KBM-7 (cell line): ENCODE measurements at places on chromosomes 12 and 14.

- no peak for DNase-seq
These were observed 19.5 kb upstream of the CDK17 start for GRCh38 chr12:96419576-96420276.

GRCh38 chr12:650983-651382 lies 12.3 kb downstream of the NINJ2 start:
- no peak for DNase-seq

GRCh38 chr12:52585066-52585465 lies 11.4 kb upstream of the KRT74 start:
- peak; percentile 56 for DNase-seq

GRCh38 chr14:24092110-24092504 lies 2.0 kb upstream of the PCK2 start:
- DNase-seq = no peak

DNA sequence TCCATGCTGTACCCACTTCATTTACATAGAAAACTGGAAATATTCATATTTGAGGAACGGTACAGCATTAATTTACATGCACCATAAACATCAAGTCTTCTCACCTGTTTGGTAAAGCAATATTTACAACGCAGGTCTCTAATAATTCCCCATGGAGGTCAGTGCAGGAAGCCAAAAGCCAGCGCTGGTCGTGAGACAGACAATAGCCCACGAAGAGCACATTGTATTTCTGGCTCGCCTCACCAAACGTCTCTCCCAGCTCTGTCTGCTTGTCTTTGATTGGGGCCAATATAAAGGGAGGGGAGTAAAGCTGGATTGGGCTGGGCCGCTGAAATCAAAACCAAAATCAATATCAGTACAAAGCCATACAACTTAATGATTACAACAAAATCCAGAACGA lies 302.1 kb downstream of the MED13L start:
- no peak for DNase-seq

DNA sequence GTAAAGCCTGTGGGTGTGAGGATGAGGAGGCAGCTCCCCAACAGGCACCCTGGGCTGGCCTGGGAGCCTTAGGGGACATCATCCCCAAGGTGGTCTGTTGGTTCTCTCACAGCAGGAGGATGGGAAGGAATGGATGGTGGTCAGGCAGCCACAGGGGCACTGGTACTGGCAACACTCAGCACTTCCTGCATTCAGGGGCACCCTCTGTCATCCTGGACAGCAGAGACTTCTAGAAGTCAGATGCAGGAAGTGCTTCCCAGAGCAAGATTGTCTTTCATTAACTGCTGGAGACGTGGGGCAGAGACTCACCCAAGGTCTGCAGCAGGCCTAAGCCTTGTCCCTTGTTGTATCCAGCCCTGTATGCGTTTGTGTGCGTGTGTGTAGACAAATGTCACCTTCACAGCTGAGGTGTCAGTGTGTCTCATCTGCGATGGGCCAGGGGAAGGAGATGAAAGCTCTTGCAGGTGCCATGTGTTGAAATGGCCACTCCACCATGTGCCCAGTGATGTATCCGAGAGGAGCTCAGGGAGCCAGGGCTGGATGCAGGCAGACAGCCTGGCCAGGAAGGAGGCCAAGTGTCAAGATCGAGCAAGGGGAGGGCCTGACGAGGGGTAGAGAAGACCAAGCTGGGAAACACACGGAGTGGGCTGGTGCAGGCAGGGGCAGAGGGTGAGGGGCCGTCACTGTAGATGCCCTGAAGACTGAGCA lies 85.1 kb downstream of the PITPNM2 start:
- no peak for DNase-seq

- no peak for DNase-seq
These were observed 30.3 kb downstream of the YEATS4 start for GRCh38 chr12:69389831-69390230.

DNA sequence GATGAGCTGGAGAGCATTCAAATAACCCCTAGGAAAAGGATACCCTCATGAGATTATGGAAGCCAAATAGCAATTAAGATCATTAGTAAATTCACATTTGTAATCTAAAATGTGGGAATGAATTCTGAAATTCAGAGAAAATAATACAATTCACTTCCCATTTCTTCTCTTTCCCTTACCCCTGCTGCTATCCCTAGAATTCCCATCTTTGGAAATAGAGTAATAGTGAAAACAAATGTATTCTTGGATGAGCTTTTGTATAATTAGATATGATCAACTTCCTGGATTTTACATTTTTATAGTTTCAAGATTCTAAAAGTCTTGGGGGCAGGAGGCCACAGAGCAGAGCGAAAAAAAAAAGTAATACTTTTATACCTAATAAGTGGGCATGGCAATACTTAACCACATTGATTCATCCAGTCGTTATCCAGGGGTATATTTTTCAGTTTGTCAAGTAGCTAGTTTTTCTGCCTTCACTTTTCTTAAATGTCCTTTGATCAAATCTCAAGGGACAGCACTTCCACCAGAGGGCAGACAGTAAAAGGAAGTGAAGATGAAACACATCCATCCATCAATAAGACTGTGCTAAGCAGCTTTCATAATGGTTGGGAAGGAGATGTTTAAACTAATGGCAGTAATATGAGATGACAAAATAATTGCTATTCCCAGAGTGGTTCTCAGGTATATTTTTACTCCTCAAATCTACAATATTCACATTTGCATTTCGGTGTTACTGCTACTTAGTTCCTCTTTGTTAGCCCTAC lies 401.3 kb downstream of the DIO2 start:
- peak; percentile 12 for DNase-seq

DNA sequence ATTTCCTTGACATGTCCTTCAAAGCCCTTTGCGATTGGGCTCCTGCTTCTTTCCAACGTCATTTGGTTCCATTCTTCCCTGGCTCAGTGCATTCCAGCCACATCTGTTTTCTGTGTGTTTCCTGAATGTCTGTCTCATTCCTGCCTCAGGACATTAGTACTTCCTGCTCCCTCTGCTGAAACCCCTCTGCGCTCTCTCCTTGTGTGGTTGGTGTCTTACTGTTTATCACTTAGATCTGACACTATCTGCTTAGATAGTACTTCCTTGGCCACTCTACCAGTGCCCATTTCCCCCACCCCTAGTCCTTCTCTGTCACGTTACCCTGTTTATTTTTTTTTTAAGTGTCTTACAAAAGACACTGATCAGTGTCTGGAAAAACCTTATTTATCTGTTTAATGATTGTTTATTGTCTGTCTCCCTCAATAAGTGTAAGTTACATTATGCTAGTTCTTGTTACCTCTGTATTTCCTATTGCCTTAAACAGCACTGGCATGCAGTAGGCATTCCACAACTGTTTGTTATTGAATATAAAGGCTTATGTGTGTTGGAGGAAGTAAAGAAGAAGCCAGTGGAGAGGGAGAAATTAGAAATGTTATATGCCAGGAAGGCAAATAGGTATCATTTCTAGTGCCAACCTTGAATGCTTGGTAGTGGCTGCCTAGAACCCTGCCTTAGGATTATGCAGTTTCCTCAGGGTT lies 21.5 kb downstream of the DYRK2 start:
- peak; percentile 42 for DNase-seq

- DNase-seq = no peak
These were observed 3.3 kb upstream of the NUDT14 start for GRCh38 chr14:105184461-105184860.

GRCh38 chr12:19214020-19214419 lies 84.5 kb downstream of the PLEKHA5 start:
- no peak for DNase-seq

- no peak for DNase-seq
These were observed 41.9 kb downstream of the HRK start for GRCh38 chr12:116839287-116839830.

DNA sequence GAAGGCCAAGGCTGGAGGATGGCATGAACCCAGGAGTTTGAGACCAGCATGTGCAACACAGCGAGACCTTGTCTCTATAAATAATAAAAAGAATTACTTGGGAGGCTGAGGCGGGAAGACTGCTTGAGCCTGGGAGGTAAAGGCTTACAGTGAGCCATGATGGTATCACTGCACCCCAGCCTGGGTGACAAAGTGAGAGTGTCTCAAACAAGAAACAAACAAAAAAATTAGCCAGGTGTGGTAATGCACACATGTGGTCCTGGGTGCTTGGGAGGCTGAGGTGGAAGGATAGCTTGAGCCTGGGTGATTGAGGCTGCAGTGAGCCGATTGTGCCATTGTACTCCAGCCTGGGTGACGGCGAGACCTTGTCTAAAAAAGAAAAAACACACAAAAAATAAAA lies 1.7 kb upstream of the GPRC5A start:
- no peak for DNase-seq

- no peak for DNase-seq
These were observed 222.0 kb upstream of the CPNE8 start for GRCh38 chr12:39127401-39127800.

- DNase-seq = no peak
These were observed 1.1 kb upstream of the MYH7 start for GRCh38 chr14:23436327-23437132.

DNA sequence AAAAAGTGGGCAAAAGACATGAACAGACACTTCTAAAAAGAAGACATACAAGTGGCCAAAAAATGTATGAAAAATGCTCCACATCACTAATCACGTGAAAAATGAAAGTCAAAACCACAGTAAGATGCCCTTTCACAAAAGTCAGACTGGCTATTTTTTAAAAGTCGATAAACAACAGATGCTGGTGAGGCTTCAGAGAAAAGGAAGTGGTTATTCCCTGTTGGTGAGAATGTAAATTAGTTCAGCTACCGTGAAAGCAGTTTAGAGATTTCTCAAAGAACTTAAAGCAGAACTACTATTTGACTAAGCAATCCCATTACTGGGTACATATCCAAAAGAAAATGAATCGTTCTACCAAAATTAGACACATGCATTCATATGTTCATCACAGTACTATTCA lies 237.0 kb downstream of the KIF21A start:
- DNase-seq = peak; percentile 23

- DNase-seq = no peak
These were observed 44.8 kb downstream of the WDR20 start for GRCh38 chr14:102184316-102185035.

- no peak for DNase-seq
These were observed 850 bp upstream of the ZNF385A start for GRCh38 chr12:54385251-54385914.

GRCh38 chr14:105490572-105491365 lies at the start of gene TEDC1:
TSS of gene TEDC1 (plus strand) at chr14:105491246. CDS start at chr14:105491376, 130 bp downstream.
- peak; percentile 100 for DNase-seq
